ENCODE measurements at places on chromosomes 3 and 15.

DNA sequence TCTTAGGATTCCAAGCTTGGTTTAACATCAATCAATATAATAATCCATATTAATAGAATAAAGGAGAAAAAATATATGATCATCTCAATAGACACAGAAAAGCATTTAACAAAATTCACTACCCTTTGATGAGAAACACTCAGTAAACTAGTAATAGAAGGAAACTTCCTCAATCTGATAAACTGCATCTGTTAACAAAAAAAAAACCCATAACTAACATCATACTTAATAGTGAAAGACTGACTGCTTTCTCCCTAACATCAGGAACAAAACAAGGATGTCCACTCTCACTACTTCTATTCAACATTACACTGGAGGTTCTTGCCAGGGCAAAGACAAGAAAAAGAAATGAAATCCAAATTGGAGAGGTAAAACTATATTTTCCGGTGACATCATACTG, 30.5 kb downstream of the LRRK1 start:
- no peak for DNase-seq

GRCh38 chr3:134073583-134073945, 43.8 kb upstream of the SLCO2A1 start:
- DNase-seq = no peak

- no peak for DNase-seq
These were observed 716.5 kb upstream of the CFAP20DC start for GRCh38 chr3:59766200-59766872.

- DNase-seq = no peak
These were observed 768 bp upstream of the SEMA5B start for GRCh38 chr3:123028233-123028828.

DNA sequence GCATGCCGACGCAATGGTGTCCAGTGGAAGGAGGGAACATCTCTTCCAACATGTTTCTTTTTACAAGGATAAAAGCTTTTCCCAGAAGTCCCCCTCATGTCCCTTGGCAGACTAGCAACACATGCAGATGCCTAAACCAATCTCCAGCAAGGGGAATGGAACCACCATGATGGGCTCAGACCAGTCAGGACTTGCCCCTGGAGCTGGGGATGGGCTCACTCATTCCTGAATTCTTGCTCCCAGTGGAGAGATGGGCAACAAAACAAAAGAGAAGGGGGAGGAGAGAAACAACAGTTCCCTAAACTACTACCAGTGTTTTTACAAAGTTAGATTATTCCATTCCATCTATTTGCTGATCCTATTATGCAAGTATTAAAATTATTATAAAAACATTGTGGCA, 76.8 kb upstream of the OXTR start:
- DNase-seq = no peak

GRCh38 chr3:59709702-59710553, 660.1 kb upstream of the CFAP20DC start:
- DNase-seq = no peak

DNA sequence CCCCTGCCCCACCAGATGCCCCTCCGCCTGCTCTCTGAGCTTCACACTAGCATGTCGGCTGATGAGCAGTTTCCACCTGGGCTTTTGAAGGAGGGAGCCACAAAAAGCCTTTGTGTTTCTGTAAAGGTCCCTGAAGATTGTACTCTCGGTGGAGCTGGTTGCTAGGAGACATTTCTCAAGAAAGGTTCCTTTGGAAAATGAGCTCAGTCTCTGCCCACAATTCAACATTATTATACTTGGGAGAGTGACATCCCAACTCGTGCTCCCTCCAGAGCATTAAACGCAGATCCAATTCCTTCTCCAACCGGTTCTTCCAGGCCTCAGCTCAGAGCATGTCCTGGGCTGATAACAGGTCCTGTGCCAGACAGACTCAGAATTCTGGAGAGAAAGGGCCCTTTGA, 26.8 kb upstream of the FAM107A start:
- DNase-seq = no peak

DNA sequence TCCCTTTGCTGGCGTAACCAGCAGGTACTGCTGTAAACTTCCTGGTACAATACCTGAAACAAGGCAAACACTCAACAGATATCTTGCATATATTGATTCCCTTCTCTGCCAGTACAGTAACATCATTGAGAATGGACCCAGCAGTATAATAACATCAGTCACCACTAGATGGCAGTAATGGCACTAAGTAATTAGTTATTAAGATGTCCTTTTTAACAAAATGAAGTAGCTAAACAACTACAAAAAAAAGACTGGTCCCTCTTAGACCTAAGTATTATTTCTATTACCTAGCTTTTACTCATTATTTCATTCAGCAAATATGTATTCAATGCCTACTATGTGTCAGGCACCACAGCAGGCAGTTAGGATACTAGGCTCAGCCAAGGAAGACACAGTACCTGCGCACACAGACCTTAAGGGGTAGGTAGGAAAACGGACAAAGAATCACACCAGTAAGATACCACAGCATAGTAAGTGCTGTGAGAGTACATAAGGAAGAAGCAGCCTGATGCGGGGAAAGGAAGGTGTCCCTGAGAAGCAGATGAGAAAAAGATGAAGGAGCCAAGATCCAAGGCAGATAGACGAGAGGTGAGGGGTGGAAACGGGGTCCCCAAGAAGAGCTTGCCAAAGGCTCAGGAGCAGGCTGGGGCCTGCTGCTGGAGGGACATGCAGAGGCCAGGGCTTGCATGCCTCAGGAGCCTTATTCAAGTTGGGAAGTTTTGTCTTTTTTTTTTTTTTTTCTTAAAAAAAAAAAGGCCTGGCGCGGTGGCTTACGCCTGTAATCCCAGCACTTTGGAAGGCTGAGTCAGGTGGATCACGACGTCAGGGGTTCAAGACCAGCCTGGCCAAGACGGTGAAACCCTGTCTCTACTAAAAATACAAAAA, 102.7 kb upstream of the CHD2 start:
- DNase-seq = no peak

- no peak for DNase-seq
These were observed 2.1 kb downstream of the AMIGO3 start for GRCh38 chr3:49717211-49717958.

DNA sequence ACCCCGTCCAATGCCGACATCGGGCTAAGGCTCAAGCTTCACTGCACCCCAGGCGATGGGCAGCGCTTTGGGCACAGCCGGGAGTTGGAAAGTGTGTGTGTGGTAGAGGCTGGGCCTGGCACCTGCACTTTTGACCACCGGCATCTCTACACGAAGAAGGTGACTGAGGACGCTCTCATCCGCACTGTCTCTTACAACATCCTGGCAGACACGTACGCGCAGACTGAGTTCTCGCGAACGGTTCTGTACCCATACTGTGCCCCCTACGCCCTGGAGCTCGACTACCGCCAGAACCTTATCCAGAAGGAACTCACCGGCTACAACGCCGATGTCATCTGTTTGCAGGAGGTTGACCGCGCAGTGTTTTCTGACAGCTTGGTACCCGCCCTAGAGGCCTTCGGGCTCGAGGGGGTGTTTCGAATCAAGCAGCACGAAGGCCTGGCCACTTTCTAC, 1.0 kb downstream of the PDE12 start:
- no peak for DNase-seq

- no peak for DNase-seq
These were observed 194.6 kb downstream of the THRB start for GRCh38 chr3:24299806-24300626.

DNA sequence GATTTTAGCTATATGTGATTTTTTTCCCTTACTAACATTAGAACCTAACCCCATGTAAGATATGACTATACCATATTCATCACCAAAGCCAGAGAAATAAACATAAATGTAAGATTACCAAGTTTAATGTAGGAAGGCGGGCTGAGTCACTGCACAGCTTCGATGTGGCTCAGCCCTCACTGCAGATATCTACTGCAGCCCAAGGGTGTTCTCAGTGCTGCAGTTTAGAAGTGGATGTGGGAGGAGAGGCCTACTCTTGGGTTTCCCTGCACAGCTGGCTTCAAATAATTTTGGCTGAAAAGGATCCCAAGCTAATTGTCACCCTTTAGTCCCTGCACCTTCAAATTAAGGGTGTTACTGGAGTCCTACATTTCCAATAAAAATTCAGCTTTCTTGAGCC, 9.3 kb downstream of the ARPP19 start:
- no peak for DNase-seq

GRCh38 chr3:116188231-116188785, 257.0 kb downstream of the LSAMP start:
- no peak for DNase-seq

DNA sequence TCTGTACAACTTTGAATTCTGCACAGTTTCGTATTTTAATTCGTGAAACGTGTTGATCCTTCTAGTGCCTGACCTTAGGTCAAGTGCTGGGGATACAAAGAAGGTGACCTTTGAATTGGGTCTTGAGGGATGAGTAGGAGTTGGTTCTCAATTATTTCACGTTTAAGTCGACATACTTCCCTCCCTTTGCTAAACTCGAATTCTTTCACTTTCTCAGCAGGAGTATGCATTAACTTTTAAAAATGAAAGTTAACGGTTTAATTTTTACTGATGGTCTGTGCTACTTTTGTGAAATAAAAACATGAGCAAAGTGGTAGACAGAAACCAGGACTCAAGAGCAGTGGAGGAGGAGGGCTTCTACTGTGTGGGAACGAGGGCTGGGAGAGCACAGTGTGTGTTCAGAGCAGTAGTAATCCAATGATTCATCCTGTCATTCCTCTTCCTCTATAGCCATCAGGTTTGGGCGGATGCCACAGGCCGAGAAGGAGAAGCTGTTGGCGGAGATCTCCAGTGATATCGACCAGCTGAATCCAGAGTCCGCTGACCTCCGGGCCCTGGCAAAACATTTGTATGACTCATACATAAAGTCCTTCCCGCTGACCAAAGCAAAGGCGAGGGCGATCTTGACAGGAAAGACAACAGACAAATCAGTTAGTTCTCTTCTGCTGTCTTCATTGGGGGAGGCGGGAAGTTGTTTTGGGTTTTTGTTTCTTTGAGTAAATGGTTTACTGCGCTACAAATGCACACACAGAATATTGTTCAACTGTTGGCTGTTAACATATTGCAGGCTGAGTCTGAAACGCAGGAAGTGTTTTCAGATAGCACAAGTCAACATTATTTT, 78.6 kb upstream of the TSEN2 start:
- no peak for DNase-seq

GRCh38 chr3:193241716-193242115, 694 bp downstream of the PLAAT1 start:
- no peak for DNase-seq

- DNase-seq = no peak
These were observed 83.0 kb downstream of the AAGAB start for GRCh38 chr15:67171471-67171870.

DNA sequence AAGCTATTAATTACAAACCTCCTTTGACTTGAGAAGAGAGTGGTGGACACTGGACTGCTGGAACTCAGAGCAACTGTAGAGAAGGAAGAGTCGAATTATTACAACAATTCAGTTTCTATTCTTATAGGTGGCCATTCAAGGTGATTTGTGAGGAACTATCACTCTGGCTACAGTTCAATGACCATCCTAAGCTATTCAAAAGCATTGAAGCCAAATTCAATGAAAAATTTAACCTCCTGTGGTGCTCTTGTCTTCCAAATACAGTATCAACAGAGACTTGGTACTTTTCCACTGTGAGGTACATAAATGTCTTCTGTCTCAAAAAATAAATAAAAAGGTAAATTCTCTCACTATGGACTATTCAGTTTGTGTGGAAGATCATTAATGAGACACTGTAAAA, 513.3 kb upstream of the SEMA6D start:
- DNase-seq = no peak

DNA sequence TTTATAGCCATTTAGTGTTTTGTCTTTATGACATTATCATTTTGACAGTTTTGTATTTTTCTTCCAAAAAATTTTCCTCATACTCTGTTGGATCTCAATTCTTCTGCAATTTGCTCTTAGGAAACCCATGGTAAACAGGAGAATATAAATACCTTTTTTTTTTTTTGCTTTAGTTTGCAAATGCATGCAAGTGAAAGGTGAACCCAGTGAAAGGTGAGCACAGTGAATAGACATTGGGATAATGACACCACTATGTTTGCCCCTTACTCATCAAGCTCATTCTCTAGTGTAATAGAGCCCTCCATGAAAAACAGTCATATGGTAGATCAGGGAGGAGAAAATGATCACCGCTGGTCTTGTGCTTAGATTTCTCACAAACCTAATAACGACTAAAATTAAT, 59.0 kb upstream of the TRPC1 start:
- no peak for DNase-seq

DNA sequence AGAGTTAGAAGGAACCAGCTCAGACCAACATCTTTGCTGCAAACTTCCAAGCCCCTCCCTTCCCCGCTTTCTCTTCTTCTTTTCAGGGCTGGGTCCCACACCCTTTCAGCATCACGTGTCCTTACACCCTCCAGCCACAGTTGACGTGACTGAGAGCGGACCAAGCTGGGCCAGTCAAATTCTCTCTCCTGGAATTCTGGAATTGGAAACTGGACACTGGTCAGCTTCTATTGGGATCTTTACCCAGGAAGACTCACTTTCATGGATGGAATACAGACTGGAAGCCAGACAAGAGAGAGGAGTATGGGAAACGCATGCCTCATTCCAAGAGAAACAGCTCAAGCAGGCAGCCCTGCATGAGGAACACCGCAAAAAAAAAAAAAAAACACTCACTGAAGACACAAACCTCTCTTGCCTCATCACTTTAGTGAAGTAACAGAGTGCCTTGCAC, 12.4 kb upstream of the TPM1 start:
- DNase-seq = no peak

- DNase-seq = no peak
These were observed 380.6 kb upstream of the C2CD4B start for GRCh38 chr15:62545467-62546227.

- DNase-seq = no peak
These were observed 330.2 kb downstream of the OCA2 start for GRCh38 chr15:27768732-27769475.

DNA sequence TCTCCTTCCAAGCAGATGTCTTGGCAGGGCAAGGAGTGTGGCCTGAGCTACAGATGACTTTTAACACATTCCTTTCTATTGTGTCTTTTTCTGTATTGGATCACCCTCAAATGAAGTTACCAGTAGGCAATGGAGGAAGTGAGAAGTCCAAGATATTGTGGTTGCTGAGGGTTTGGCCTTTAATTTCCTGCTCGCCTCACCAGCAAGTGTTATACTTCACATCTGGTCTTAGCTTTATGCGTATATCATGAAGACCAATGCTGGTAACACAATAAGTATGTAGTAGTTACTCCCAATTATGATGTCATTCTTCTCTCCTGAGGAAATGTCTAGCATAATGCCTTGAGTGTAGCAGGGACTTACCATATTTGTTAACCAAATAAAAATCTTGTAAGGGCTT, 179.9 kb downstream of the ZIC1 start:
- no peak for DNase-seq

DNA sequence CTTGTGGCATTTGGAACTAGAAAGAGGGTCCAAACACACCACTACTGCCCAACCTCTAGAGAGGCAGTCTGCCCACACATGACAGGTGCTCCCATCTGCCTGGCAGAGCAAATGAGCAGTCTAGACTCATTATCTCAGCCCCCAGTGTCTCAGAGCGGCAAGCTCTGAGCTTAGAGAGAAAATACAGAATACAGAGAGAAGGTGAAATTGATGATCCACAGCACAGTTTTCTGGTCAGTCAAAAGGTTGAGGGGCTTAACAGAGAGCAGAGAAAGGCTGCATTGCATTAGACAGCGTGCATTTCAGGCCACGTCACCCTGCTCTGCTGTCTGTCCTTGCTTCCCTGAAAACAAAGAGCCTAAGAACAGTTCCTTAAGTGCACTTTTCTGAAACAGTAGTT, 135.1 kb downstream of the KCNMB2 start:
- no peak for DNase-seq

- no peak for DNase-seq
These were observed 166.9 kb upstream of the UMPS start for GRCh38 chr3:124563376-124563775.
